ENCODE measurements at places on chromosomes 16 and 17. TPM values are rescaled to one million over a fixed set of nuclear protein-coding genes. Genes with fewer than 3 reads are reported as not detected.

DNA sequence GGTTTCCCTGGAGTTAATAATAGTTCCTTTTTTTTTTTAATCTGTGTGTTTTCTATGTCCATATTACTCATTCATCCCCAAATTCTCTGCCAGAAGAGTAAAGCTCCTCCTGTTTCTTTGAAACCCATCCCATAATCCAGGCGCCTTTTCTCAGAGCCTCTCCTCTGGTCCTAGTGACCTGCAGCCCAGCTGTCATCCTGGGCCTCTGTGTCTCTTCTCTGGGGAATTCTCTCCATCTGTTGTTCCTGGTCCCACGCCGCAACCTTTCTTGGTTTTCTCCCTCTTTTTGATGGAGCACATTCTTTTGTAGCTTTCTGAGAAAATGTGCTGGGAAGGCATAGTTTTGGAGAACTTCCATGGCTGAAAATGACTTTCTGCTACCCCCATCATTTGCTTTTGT is 10.2 kb downstream of the KATNB1 start:
- DNase-seq = no peak

GRCh38 chr16:27813591-27813990 is 249.9 kb downstream of the GSG1L start:
- DNase-seq = no peak

DNA sequence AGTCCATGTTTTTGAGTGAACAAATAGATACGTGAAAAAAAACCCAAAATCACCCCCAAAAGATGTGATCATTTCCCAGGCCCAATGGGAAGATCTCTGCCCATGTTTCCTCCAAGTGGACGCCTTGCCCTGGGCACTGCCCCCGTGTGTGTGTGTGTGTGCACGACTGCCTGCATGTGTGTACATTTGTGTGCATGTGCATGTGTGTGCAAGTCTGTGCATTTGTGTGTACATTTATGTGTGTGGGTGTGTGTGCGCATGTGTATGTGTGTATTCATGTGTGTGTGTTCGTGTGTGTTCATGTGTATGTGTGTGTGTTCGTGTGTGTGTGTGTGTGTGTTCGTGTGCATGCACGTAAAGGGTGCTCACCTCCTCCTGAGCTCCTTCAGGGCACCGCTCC is 16.8 kb upstream of the LRRC37A3 start:
- DNase-seq = no peak

DNA sequence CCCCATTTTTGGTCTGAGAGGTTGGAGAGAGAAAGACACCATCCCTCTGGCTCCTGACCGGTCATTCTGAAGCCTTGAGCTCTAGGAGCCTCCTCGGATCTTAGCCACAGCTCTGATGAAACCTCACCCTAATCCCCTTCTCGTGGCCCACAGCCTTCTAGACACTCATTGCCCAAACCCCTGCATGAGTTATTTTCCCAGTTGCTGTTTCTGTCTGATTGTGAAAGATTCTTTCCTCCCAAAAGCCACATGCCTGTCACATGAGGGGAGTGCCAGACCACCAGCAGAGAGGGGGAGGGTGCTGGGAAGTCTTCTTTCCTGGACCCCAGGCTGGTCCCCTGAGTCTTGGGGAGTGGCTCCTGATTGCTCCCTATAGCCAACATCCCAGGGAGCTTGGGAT is 17.6 kb upstream of the ABR start:
- no peak for DNase-seq

DNA sequence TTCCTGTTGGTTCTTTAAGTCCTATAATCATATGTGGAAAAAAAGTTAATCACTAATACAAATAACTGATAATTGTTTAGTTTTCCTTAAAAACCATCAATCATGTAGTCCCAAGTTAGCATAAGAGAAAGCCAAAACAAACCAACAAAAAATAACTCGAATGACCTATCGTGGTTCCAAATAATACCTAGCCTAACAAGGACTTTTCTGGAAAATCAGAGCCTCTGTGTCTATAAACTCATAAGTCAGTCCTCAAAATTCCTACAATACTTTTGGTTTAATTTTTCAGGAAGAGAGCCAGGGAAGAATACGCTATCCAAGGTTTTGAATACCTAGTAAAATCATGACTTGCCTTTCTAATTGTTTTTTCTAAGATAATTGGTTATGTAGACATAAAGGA is 975.3 kb upstream of the SOX9 start:
- no peak for DNase-seq

- DNase-seq = no peak
Observed at GRCh38 chr16:67907397-67908180, 14.5 kb downstream of the PSKH1 start.

GRCh38 chr17:42818379-42818778 is 5.7 kb downstream of the BECN1 start:
- no peak for DNase-seq

DNA sequence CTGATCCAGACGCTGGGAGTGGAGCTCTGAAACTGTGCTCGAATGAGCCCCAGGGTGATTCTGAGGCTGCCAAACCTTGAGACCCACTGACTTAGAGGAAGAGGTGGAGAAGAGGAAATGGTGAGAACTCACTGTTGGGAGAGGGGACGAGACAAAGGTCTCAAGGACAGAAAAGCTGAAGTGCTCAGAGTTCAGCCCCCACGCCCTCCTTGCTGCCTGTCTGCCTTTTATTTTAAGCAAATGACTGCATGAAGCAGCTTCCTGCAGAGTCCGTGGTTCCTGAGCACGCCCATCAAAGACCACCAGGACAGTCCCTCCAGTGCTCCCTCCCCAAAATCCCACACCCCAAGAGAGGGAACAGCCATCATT is 20.4 kb downstream of the COTL1 start:
- no peak for DNase-seq

The SAP30BP gene
- total RNA-seq = 72.8 TPM

Measured in omental fat pad (tissue), 4 donors.